ENCODE measurements at places on chromosomes 11 and 22.

DNA sequence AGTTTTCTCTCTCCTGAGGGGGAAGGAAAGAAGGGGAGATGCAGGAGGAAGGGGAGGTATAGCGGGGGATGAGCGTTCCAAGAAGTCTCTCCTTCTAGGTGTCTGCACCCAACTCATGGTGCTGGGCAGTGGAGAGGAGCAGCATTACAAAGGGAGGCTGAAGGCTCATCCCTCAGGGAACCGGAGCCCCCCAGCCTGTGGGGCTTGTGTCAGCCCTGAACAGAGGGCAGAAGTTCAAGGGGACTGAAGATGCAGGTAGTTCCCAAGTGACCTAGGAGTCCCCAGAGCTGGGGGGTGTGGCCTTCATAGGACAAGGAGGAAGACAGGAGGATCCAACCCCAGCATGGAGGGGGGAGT lies 1.8 kb downstream of the C11orf68 start:
- no peak for DNase-seq

DNA sequence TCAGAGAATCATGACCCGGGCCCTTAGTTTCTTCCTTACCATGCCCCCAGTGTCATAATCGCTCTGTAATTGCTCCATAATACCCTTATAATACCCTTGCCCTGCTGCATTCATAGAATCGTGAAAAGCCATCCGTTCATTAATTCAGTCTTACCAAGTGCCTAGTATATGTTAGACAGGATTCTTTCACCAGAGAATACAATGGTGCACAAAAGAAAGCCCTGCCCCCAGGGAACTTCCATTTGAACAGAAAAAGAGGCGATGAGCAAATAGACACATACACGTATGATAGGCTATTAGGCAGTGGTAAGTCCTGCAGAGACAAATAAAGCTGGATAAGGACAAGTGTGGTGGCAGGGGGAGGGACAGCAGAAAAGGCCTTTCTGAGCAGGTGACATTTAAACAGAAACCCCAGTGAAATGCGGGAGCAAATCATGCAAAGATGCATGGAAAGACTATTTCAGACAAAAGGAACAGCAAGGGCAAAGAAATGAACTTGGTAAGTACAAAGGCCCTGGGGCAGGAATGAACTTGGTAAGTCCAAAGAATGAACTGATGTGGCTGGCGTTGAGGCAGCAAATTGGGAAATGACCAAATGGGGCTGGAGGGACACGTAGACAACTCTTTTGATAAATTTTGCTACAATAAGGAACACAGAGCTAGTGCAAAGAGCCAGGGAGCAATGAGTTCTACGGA lies 74.6 kb upstream of the CREB3L1 start:
- DNase-seq: no peak

DNA sequence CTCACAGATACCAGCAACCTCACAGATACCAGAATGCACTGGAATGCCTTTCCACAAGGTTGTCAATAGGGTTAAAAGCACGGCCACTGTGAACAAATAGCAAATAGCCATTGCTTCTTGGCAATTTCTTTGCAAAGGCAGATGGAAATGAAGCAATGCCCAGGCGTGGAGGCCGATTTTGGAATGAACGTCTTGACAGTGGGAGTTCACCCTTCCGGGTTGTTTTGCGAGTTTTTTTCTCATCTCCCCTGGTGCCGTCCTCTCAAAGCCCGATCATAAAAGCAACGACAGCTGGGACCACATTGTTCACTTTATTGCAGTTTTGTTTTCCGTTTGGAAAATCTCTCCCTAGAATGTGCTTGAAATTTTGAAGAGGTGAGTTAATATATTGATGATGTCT lies 38.0 kb upstream of the CD82 start:
- DNase-seq: no peak

- DNase-seq: no peak
These were observed 5.5 kb downstream of the FOLR3 start for GRCh38 chr11:72141066-72141465.

DNA sequence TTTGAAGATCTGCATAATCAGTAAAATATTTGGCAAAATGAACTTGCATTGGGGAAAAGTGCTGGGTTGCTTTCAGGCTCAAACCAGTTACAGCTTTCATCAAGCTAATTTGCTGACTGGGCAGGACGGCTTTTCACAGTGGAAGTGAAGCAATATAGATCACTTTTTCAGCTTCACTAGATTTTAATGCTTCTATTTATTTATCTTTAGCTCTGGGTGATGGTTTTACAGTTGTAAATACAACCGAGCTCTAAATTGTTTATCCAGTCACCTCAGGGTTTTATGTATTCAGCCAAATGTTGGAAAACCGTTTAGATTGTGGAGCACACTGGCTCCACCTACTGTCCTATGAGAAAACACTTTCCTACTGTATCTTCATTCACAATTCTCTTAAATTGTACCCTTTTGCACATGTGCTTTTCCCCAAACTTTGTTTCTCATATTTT lies 58.2 kb downstream of the ACER3 start:
- peak; percentile 84 for DNase-seq

DNA sequence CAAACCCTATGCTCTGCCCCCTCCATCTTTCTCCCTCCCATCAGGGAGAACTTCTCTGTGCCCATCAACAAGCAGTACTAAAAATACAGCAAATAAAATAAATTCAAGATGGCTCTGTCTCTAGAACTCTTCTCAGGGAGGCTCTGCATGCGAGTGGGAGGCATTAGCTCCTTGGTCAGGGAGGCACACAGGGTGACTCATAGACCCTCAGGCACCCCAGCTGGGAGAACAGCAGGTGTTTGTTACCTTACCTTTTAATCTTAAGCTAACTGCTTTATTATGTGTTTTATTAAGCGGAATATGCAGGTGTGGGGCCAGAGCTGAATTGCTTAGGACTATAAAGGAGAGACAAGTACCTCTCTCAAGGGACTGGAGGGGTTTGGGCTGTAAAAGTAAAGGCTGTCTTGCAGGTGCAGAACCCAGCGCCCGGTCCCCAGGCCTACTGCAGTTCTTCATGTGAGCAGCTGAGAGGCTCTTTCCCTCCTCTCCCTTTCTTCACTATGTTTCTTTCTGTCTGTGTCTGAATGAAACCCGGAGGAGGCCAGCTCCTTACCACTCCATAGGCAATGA lies 20.8 kb downstream of the CSNK2A3 start:
- no peak for DNase-seq

DNA sequence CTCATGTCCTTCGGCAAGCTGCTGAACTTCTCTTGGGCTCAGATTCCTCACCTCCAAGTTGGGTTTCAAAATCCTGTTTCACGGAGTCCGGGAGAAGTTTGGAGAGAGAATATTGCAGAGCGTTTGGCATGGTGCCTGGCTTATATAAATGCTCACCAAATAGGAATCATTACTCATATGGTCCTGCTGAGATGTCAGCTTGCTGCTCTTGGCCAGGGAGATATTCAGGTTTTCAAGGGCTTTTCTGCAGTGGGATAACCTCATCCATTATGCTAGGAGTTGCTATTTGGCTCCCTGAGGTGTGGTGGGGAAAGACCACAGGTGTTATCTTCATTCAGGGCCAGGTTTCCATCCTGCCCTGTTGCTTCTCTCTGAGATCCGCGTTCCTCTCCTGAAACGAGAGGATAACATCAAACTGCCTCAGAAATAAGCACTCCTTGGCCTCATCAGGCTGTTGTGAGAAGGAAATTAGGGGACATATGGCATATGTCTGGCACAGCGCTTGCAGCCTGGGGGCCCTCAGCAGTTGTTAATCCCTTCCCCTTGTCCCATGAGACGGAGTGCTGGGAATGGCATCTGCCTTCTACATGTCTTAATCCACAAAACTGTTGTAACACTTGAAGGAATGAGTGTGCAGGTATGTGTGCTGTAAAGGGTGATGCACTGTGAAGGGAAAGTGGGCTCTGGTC lies 29.9 kb upstream of the ACER3 start:
- DNase-seq: peak; percentile 66

DNA sequence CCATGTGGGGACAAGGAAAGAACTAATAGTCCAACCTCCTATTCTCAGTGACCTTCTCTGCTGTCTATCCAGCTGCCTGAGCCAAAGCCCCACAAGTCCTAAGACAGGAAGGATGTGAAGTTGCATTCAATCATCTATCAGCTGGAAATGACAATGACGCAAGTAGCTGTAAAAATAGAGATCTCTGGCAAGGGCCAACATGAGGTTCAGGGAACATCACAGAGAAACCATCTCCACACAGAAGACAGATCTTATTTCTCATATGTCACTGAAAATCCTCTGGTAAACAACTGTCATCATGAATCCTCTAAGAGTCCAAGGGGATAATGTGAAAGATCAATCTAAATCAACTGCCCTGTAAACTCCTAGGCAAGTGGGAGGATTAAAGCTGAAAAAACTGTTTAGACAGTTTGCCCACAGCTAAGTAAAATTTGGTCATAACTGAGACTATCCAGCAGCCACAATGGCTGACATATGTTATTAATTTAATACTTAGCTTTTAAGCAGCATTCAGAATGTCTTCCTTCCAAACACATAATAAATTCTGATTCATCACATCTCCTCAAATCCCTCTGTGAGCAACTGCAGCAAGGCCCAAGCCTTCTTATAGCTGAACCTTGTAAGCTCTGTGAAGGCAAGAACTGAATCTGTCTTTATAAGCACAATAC lies 52.1 kb downstream of the ALG9 start:
- peak; percentile 88 for DNase-seq

GRCh38 chr11:115707180-115707905 lies 203.1 kb upstream of the CADM1 start:
- no peak for DNase-seq

DNA sequence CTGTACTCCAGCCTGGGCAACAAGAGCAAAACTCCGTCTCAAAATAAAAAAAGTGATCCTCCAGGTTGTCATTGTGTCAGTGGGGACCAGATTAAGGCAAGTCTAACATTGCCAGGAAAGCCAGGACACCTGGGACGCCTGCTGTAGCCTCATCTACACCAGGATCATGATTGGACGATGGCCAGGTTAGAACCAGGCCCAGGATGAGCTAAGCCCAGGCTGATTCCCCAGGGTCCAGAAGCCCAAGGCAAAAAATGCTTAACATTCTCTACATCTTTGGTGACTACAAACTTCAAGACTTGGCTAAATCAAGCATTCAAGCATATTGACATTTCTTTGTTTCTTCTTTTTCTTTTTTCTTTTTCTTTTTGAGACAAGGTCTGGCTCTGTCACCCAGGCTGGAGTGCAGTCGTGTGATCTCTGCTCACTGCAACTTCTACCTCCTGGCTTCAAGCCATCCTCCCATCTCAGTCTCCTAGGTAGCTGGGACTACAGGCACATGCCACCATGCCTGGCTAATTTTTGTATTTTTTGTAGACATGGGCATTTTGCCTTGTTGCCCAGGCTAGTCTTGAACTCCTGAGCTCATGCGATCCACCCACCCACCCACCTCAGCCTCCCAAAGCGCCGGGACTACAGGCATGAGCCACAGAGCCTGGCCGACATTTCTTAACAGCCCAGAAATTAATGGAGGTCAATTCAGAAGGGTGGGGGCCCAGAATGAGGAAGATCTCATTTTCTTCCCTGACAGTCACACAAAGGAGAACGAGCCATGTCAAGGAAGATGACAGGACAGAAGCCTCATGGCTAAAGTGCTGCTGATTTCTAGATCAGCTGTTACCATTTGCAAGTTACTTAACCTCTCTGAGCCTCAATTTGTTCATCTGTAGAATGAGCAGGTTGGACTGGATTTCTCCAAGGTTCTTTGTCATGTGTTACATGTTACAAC lies 12.5 kb upstream of the PTPRJ start:
- DNase-seq: no peak

GRCh38 chr11:68925611-68926010 lies 21.9 kb downstream of the IGHMBP2 start:
- DNase-seq: no peak

DNA sequence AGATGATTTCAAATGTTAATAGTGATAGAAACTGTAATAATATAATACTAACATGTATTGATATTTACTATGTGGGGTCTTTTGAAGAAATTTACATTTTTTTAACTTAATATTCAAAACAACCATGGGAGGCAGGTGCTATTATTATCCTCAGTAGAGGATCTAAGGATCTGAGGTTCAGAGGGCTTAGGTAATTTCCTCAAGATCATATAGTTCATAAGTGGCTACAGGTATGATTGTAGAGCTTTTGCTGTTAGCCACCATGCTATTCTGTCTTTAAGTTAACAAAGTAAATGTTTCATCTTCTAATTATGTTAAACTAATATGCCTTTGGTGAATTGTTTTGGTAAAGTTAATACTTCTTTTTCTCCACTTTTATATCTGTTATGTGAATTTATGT lies 83.6 kb downstream of the PDE3B start:
- no peak for DNase-seq

GRCh38 chr22:46138058-46138797 lies 12.1 kb upstream of the PPARA start:
- no peak for DNase-seq
